Tongue (tissue), 3 donors: ENCODE measurements at places on chromosomes 4 and X. TPM values are rescaled to one million over a fixed set of nuclear protein-coding genes. Genes with fewer than 3 reads are reported as not detected.

AFAP1 gene
- 36.4 TPM for total RNA-seq

RCHY1 gene
- total RNA-seq = 43.1 TPM

FUNDC2 gene
- total RNA-seq = 59.4 TPM

KDR gene
- 56.2 TPM for total RNA-seq

SLITRK4 gene
- 8.1 TPM for total RNA-seq

LDB2 gene
- total RNA-seq = 49.2 TPM

LIMCH1 gene
- 177 TPM for total RNA-seq

SLC4A4 gene
- total RNA-seq = 23.9 TPM

GATA1 gene
- total RNA-seq = 0.41 TPM

GUCY1A1 gene
- 47.1 TPM for total RNA-seq

PAGE2B gene
- not detected for total RNA-seq

CETN2 gene
- total RNA-seq = 23.1 TPM
